Thyroid gland (tissue), 4 donors: ENCODE measurements at places on chromosomes 6 and 20. TPM values are rescaled to one million over a fixed set of nuclear protein-coding genes. Genes with fewer than 3 reads are reported as not detected.

LY6G5C gene
- not detected for total RNA-seq

GRCh38 chr20:45138561-45139300 lies 14.5 kb upstream of the WFDC12 start:
- peak; percentile 64 for DNase-seq

MOG gene
- not detected for total RNA-seq

DNA sequence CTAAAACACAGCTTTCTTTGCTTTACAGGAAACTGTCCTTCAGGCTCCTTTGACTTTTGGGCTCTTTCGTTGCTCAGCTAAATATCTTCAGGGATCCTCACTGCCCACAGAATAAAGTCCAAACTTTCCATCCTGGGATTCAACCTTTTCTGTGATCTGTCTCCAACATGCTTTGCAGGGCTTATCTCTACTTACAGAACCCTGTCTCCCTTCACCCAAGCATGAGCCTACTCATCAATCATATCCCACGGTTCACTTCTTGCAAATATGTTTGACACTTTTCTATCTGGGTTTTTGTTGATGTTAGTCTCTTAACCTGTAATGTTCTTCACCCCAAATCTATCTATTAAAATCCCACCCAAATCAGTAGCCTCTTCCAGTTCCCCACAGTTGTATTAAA lies 327.3 kb upstream of the RNF24 start:
- no peak for DNase-seq

DNA sequence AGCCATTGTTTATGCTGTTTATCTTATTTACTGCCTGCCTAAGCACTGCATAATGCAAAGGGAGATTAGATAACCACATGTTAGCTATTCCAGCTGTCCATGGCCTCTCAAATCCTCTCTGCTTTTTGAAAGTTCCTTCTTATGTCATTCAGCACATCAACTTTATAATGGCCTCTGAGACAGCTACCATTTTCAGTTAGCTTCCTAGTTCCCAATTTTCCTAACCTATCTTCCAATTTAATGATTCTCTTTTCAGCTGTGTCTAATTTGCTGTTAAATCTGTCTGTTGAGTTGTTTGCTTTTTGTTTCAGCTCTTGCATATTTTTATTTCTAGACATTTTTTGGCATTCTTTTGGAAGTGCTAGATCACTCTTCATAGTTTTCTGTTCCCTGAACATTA lies 173.4 kb upstream of the PLCB4 start:
- DNase-seq, result no peak

GRCh38 chr6:56292505-56293181 lies 45.3 kb upstream of the COL21A1 start:
- peak; percentile 11 for DNase-seq

MAVS gene
- 52.3 TPM for total RNA-seq

GRCh38 chr6:74447013-74447412 lies 751.0 kb downstream of the CD109 start:
- DNase-seq, result no peak

DNA sequence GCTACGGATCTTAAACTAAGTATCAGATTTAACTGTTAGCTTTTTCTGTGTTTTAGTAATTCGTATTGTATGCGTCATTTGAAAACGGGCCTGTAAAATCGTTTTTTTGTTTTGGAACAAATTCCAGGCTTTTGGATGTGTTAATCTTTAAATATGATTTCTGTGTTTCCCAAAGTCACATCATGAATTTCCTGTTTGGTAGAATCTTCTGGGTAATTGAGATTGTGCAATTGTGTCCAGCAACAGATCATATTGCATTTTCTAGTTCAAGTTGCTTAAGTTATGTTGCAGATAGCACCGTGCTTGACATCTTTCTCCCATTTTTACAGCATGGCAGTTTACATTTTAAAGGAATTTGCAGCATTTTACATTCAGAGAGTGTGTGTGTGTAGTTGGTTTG lies 1.9 kb downstream of the MAPK14 start:
- no peak for DNase-seq

- no peak for DNase-seq
These were observed 139.9 kb downstream of the BMP7 start for GRCh38 chr20:57126481-57127092.
